ENCODE measurements at places on chromosomes 4 and X. TPM values are rescaled to one million over a fixed set of nuclear protein-coding genes. Genes with fewer than 3 reads are reported as not detected.

DNA sequence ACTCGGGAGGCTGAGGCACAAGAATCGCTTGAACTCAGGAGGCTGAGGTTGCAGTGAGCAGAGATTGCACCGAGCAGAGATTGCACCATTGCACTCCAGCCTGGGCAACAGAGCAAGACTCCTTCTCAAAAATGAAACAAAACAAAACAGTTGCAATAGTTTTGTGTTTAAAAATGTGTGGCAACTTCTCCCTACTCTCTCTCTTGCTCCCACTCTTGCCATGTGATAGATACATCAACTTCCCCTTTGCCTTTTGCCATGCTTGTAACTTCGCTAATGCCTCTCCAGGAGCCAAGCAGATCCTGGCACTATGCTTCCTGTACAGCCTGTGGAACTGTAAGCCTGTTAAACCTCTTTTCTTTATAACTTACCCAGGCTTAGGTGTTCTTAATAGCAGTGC, 52.5 kb upstream of the INTU start:
- DNase-seq: no peak

- no peak for DNase-seq
Measured at GRCh38 chr4:122524176-122524575, 67.7 kb upstream of the IL2 start.

GRCh38 chrX:18886005-18886343, 97.9 kb downstream of the PHKA2 start:
- no peak for DNase-seq

GRCh38 chr4:138305050-138305449, 62.9 kb upstream of the SLC7A11 start:
- no peak for DNase-seq

- no peak for DNase-seq
Measured at GRCh38 chr4:139315221-139315675, 13.0 kb upstream of the NDUFC1 start.

GRCh38 chr4:8198206-8198905, 734 bp upstream of the SH3TC1 start:
- no peak for DNase-seq

Gene NR0B1
- 0.22 TPM for polyA plus RNA-seq

Gene NDUFA1
- 140 TPM for polyA plus RNA-seq

Gene IL3RA
- polyA plus RNA-seq: 10.4 TPM

DNA sequence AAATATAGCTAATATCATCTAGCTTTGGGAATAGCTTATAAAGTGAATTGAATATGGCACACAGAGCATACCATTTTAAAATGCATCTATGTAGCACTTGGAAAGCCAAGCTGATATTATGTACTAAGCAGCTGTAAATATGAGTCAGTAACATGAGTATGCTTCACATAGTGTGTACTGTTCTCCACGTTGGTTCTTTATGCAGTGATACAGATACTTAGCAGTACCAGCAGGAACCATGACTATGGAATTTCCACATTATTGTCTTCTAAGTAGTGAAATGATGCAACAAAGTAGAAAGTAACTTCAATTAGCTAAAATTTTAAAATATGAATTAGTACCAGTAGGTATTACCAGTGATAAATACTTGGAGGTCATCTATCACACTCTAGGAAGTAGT, 320.1 kb downstream of the BMPR1B start:
- no peak for DNase-seq

Gene PITX2
- 2.6 TPM for polyA plus RNA-seq

Gene GPM6B
- 19.9 TPM for polyA plus RNA-seq

GRCh38 chr4:111066447-111066846, 443.6 kb upstream of the PITX2 start:
- no peak for DNase-seq

Measured in right renal pelvis (tissue), 4 donors.